A172 (cell line): ENCODE measurements at places on chromosomes 4 and X. TPM values are rescaled to one million over a fixed set of nuclear protein-coding genes. Genes with fewer than 3 reads are reported as not detected.

GRCh38 chrX:37640142-37640541 is 45.4 kb upstream of the XK start:
- no peak for DNase-seq

DNA sequence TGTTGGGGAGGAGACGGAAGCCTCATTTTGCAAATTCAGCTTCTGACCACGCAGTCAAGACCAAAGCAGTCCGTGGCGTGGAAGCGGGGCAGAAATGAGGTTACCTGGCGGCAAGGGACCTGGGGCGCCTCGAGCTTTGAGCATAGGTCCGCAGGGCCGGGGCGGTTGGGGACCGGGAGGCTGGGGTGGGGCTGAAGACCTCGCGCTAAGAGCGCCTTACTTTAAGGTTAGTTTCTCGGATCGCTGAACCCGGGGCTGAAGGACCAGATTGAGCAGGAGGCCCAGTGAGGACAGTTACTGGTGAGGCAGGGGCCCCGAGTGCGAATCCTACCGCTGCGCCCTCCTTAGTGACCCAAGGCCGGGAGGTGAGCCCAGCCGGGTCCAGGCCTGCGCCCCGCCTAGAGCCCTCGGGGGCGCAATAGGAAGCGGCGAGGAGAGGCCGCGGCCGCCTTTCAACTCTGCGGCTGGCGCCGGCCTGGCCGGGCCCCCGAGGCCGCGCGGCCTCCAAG is 7.5 kb downstream of the MSX1 start:
- no peak for DNase-seq

DNA sequence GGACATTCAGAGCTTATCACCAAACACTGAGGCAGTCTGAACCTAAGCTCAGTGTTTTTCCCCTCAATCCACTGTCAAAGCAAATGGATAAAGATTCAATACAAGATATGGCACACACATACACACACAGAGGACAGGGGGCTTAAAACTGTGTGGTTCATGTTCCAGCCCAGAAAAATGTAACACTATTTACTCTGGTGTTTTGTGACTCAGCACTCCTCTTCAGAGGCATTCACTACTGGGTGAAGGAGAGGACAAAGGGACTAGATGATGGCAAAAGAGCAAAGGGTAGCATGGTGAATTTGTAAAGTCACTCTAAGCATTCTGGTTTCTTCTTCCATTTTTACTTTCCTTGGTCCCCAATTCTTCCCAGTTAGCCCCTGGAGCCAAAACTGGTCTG is 120.3 kb downstream of the ARHGEF9 start:
- DNase-seq = no peak

DNA sequence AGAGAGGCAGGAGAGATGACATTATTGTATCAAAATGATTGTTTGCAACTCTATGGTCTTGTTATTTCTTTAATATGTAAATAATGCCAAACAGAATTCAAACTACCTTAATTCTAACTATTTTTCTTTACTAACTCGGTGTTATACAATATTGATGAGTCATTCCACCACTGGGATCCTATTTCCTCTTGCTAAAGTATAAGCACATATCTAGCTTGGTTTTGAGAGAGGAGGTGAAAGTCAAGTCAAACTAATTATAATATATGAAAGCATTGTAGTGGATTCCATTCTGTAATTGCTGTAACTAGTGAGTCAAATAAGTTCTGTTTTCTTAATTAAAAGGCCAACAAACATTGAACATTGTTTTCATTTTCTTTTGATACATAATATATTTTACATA is 837.6 kb downstream of the PDHA2 start:
- peak; percentile 19 for DNase-seq

Gene NEUROG2
- not detected in 2 replicates for total RNA-seq

GRCh38 chr4:159232465-159233106 is 129.7 kb downstream of the RAPGEF2 start:
- no peak for DNase-seq

DNA sequence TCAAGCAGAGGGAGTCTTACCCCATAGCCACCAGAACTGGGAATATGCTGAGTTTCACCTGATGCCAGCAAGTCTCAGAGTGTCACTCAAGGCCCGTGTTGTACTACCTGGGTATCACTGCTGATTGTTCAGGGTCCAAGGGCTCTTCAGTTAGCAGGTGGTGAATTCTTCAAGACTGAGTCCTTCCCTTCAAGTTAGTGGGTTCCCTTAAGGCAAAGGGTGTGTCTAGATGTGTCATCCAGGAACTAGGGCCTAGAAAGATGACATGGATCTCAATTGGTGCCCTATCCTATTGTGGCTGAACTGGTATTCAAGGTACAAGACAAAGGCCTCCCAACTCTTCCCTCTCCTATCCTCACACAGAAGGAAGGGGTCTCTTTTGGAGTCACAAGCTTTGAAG is 159.9 kb upstream of the DIPK2B start:
- no peak for DNase-seq

Gene LRRC66
- 0.24 TPM in 1 of 2 replicates, not detected in the other for total RNA-seq

Gene PPP2R2C
- 6.7 and 10.6 TPM in 2 replicates for total RNA-seq

GRCh38 chr4:81789158-81789557 is 317.5 kb upstream of the RASGEF1B start:
- DNase-seq = no peak
